NCI-H82 (cell line): ENCODE measurements at places on chromosomes 2 and 18.

- no peak for DNase-seq
Observed at GRCh38 chr2:17529771-17530170, 10.7 kb upstream of the VSNL1 start.

DNA sequence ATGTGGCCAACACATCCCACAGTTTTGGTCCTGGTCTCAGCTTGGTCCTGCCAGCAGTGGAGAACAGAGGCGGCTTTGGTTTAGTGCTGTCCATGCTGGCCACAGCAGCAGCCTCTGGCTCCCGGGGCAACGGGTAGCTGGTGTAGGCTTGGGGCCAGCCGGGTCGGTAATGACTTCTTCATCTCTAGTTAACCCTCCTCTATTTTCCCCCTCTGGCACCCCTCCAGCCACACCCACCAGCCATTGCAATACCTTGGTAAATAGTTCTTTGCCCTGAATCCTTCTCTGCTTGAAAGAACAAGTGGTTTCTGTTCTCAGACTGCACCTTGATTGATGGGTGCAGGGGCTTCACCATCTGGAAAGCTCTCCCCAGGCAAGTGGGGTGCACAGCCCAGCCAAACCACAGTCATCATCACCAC lies 31.7 kb upstream of the ZNF396 start:
- no peak for DNase-seq

DNA sequence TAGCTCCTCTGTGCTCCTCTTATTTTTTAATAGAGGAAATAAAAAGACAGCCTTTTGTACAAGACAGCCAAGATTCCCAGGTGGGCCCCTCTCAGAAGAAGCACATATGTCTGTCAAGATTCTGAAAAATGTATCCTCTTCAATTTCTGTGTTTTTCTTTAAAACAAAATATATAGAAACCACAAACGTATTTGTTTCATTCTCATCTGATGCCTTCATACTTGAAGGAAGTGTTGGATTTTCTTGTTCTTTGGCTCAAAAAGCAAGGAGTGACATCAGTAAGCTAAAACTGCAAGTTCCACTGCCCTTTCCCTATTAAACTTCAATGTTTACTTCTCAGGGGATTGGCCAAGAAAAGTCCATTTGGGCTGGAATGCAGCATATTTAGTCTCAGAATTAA lies 193.8 kb upstream of the OSR1 start:
- DNase-seq, result no peak

DNA sequence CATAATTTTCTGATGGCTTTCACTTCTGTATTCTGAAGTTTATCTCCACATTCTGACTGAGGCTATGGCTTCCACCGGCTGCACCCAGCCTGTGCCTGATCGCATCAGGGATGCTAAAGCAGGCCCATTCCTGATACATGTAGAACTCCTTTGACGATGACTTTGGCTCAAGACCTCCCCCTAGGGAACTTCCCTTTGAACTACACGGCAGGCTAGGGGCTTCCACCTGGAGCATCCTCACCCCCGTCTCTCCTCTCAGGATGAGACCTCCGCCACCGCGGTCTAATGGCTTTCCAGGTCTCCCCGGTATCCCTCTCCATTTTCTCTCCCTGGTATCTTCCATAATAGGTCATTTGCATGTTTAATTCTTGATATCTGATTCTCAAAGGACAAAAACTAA lies 214.9 kb upstream of the CHST9 start:
- peak; percentile 52 for DNase-seq

DNA sequence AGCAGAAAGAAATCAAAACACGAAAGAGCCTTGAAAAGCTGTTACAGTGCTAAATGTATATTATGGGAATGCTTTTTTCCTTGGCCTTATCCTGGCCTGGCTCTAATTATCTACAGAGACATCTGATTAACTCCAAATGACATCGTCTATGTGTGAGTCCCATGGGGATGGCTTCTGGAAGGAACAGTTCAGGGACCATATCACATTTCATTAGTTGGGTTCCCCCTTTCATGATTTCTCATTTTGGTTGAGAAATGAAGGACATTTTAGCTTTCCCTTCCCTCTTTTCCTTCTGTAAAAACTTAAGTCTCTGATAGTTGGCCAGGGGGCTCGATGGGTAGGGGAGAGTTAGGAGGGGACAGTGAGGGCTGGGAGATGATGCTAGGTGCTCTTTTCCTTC lies 116.7 kb downstream of the PRKCE start:
- no peak for DNase-seq

DNA sequence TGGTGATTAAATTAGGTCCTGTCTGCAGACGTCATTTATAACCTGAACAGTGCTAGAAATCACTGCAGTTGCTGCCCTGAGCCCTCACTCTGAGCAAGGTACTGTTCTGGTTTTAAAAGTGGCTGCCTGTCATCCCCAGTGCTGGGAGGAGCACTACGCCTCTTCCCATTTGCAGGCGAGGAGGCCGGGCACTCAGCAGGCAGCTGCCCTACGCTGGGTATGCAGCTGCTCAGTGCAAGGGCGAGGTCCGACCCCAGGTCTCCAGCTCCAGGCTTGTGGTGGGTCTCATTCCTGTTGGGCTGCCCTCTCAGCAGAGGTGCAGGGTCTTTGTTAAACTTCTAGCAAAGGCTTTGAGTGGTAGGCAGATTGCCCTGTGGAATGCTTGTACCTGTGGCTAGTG lies 15.7 kb downstream of the CNDP2 start:
- DNase-seq, result no peak

GRCh38 chr2:73072416-73072815 lies 904 bp upstream of the SFXN5 start:
- DNase-seq, result peak; percentile 44
